Head of caudate nucleus (tissue), 42 donors: ENCODE measurements at places on chromosomes 2 and 18.

DNA sequence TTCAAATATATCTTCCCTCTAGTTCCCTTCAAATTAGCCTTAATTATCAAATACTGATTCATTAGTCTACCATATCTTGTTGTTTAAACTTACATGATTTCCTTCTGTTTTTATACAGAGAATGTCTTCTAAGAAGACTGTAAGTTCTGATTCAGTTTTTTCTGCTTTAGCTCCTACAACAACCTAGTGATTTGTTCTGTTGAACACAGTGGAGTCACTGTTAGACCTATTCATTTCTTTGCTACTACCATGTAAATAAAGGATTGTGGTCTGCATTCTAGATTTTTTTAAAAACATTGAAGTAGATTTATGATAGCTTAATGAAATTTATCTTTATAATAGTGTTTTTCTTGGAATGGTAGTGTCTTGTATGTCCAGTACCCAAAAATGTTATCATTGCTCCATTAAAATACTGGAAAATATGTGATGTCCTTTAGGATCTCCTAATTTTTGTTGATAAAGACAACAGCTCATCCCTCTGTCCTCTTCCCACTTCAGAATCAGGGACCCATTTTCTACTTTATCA is 146.4 kb downstream of the MBD5 start:
- DNase-seq: no peak

- no peak for DNase-seq
Observed at GRCh38 chr2:239189711-239190131, 211.1 kb downstream of the HDAC4 start.

DNA sequence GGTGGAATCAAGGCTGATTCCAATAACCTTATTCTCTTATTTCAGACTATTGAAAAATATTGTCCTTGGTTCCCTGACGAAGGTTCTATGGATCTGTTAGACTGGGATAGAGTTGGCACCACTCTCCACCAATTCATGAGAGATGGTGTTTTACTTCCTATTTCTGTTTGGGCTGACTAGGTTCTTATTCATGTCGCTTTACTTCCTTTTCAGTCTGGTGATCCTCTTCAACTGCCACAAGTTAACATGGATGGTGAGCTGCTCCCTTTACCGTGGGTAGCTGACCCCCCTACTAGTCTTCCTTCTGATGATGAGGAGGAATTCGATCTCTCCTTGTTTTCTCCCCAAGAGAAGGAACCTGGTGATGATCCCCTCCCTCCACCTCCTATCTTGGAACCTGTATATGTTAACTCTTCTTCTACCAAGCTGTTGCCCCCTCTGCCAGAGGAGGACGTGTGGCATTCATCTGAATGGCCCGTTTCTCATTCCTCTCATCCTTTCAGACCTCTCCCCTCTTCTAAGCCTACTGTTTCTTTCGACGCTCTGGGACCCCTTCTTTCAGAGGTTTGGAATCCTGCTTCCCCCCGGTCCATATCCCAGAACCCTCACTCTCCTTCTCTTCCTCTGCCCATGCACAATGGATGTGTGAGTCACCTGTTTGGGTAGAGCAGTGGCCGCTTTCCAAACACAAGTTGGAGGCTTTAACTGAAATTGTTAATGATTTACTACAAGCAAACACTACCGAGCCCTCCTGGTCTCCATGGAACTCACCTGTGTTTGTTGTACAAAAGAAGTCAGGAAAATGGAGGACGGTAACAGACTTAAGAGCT is 13.5 kb upstream of the CNOT11 start:
- no peak for DNase-seq

- DNase-seq: no peak
Observed at GRCh38 chr2:235160281-235160810, 208.5 kb downstream of the SH3BP4 start.

GRCh38 chr2:175872005-175872348 is 130.1 kb downstream of the LNPK start:
- no peak for DNase-seq

DNA sequence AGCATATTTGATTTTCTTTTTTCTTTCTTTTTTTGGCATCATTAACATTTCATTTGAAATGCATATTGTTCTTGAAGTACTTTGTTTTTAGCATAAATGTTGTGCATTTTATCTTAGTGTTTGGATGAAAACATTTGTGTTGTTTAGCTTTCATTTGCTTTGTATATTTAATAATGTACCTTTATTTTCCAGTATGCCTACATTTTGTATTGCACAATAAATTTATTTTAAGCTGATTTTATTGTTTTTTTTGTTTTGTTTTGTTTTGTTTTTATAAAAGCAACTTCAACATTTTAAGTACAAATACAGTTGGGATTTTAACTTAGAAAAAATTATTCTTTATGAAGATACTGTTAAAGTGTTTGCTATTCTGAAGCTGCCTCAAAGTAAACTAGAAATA is 54.4 kb downstream of the GLS start:
- DNase-seq: no peak

GRCh38 chr2:5482929-5483331 is 209.3 kb upstream of the SOX11 start:
- DNase-seq: no peak

- DNase-seq: peak; percentile 49
Observed at GRCh38 chr2:202149155-202149762, 76.2 kb downstream of the KIAA2012 start.

GRCh38 chr2:95379371-95379831 is 23.1 kb upstream of the FAHD2A start:
- no peak for DNase-seq

GRCh38 chr2:1515073-1515430 is 101.8 kb downstream of the TPO start:
- DNase-seq: no peak

GRCh38 chr2:219116776-219117646 is 43.6 kb downstream of the NHEJ1 start:
- DNase-seq: no peak

- DNase-seq: no peak
Observed at GRCh38 chr2:12263730-12264129, 453.0 kb upstream of the TRIB2 start.

GRCh38 chr2:236703373-236703709 is 133.7 kb downstream of the ACKR3 start:
- DNase-seq: no peak

DNA sequence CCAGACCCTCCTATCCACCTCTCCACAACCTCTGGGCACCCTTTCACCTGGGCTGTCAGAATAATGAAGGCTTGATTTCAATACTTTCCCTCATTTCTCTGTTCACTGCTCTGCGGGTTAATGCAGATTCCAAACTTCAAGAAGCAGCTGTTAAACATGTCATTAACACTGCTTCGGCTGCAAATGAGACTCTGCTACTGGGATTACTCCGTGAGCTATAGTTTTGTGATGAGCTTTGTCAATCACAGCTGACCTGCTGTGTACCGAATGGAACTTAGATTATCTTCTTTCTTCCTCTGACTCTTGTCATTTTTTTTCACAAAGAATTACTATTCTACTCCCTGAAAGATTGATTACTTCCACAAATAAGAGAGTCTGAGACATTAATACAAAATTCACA is 160.5 kb downstream of the TMEM182 start:
- DNase-seq: no peak

DNA sequence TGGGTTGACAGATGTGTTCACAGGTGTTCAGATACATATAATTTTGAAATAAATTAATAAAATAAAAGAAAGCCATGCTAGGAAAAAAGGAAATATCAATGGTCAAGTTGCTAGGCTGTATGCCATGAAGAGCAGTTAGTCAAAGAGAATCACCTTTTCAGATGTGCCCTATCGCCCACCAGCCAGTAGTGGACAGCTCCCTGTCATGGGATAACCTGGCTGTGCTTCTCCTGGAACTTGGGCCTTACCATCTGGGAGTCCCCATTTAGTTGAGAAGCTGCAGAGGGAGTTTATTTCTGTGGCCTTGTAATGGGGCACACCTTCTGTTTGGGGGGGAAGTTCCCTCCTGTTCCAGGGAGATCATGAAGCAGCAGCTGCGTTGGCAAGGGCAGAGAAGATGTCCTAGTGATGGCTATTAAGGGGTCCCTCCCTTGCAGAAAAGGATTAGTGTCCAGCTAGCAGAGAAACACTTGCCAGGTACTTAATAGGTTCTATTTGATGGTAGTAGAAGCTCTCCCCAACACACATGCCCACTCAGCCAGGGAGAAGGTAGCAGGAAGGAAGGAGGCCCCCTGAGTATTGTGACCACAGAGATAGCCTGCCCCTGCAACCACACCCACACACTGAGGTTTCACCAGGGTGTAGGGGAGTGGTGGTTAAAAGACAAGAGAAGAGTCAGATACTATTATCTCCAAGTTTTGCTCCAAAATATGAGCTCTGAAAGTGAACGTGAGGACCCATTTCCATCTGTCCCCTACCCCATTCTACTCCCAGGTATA is 117.7 kb downstream of the B3GNT2 start:
- DNase-seq: no peak

- DNase-seq: no peak
Observed at GRCh38 chr2:143856978-143857377, 662.9 kb downstream of the ZEB2 start.

DNA sequence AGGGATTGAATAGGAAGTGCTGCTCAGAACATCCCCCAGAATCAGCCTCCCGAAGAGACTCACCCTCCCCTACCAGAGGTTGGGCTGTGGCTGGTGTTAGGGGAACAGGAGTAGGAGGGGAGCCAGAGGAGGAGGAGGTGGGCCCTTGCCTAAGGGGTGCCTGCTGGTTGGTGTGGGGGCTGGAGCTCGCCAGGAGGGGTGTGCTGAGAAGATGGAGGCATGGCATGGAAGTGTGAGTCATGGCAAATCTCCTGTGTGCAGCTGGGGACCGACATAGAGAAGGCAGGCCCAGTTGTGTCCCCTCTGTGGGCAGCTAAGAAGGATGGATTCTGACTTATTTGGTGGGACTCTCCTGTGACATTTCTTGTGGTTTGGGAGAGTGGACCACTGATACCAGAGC is 73.7 kb downstream of the DGKD start:
- peak; percentile 56 for DNase-seq

GRCh38 chr2:38290332-38290731 is 86.7 kb downstream of the ATL2 start:
- DNase-seq: no peak

GRCh38 chr2:30300456-30301221 is 69.3 kb downstream of the LBH start:
- no peak for DNase-seq

DNA sequence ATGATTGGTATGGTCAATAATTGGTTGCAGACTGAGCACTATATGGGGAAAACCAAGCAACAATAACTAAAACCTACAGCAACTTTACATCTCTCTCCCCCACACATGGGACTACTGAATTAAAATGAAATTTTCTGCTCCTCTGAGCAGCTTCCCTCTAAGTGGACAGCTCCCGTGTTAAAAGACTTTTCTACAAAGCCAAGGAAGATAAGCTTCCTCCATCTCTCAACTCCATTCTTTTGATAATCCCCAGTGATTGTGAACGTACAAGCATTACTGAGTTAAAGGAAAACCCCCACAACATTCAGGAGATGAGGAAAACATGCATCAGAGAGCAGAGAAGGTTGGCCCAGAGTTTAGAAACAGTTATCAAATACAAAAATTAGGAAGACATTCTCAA is 21.9 kb downstream of the CCBE1 start:
- DNase-seq: no peak

GRCh38 chr2:173043476-173043875 is 32.2 kb upstream of the MAP3K20 start:
- DNase-seq: peak; percentile 28

DNA sequence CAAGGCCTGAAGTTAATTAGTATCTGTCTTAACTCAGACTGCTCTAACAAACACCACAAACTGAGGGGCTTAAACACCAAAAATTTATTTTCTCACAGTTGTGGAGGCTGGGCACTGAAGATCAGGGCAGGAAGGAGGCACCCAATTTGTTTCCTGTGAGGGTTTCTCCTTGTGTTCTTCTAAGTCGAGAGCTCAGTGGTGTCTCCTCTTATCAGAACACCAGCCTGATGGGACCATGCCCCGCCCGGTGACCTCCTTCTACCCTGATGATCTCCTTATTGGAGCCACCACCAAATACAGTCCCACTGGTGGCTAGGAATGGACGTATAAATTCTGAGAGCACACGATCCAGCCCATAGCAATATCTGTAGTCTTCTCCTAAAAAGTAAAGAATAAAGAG is 20.5 kb downstream of the TMEM18 start:
- no peak for DNase-seq

- no peak for DNase-seq
Observed at GRCh38 chr18:75441896-75442295, 14.4 kb upstream of the SMIM21 start.

GRCh38 chr2:162106146-162106551 is 32.1 kb upstream of the DPP4 start:
- no peak for DNase-seq

GRCh38 chr2:177670791-177671535 is 278.4 kb downstream of the AGPS start:
- no peak for DNase-seq

GRCh38 chr2:230784795-230785194 is 72.2 kb downstream of the CAB39 start:
- DNase-seq: no peak

DNA sequence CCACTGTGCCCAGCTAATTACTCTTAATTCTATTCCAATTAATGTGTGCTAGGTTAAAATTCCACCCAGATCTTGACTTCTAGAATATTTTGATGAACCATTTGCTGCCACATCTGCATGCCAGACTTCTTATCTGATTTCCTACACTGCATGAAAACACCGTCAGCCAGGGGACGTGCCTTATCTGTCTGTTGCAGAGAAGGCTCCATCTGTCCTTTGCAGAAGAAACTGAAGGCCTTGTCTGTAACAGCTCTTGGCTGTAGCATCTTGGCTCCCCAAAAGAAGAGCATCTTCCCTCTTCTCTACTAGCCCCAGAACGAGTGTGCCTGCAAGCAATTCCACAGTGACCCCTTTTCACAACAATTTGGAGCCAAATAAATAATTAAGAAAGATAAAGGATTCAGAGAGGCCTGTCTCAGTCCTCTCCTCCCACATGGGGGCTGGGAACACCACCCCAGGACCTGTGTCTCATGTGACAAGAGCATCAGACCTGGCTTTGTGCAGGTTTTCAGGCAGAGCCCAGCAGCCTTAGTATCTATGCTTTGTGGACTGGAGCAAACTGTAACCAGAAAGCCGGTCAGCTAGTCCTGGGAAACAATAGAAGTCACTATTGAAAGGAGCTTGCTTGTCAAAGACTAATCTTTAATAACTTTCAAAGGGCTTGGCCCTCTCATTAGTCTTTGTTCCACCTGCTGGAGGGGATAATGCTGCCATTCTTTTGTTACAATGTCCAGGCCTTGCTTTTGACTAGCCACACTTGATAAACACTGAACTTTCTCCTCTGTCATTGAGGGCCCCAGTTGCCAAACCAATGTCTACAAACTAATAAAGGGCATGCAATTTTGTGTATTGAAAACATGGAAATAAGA is 84.0 kb upstream of the NEUROD1 start:
- DNase-seq: no peak

DNA sequence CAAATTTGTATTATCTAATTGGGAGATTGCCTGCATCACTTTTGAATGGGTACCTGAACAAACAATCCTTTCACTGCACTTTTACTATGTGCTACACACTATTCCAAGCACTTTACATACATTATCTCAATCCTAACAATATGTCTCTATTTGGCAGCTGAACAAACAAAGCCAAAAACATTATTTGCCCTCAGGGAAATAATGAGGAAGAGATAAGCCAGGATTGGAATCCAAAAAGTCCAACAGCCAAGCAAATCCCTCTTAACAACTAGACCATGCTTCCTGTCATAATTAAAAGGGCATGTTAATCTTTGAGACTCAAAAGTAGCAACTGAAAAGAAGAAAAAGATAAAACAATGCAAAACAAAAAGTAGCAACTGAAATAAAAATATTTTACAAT is 32.1 kb downstream of the RPRD1A start:
- DNase-seq: no peak
